ENCODE measurements at places on chromosomes 3 and 15.

- peaks cover 21% of the 10 kb centered on the region for H3K27me3 ChIP-seq
- no peaks in the 10 kb centered on the region for H3K36me3 ChIP-seq
- peak overlapping the region; percentile 56 for H3K27ac ChIP-seq
- no peak for DNase-seq
Measured at GRCh38 chr3:50430950-50431435, 71.7 kb upstream of the TMEM115 start.

DNA sequence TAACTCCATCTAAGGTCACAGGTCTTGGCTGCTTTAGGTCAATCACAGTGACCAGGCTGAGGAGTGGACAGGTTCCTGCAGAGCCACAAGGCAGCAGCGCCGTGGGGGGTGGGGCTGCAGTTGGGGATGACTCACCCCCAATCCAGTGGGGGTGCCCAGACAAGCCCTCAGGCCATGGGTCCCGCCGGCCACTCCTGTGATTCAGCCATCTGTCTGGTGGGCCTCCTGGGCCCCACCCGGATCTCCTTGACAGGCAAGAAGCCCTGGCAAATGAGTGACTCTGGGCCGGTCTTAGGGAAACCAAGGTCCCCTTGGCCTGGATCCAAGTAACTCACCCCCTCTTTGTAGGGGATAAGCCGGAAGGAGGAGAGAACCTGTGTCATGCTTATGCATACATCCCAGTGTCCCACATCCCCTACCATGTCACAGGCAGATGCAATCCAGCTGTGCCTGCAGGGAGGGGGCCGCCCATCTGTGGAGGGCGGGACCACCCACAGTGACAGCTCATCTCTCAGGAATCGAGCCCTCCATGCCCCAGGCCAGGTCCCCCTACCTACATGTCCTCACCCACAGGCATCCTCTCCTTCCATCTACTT lies 495 bp upstream of the COL7A1 start:
- no peak overlapping the region for H3K4me3 ChIP-seq
- DNase-seq, result no peak
- no peaks in the 10 kb centered on the region for H3K4me1 ChIP-seq

- H3K4me3 ChIP-seq, result no peak overlapping the region
- no peak for DNase-seq
- H3K4me1 ChIP-seq, result no peaks in the 10 kb centered on the region
- no peaks in the 10 kb centered on the region for H3K27me3 ChIP-seq
- H3K36me3 ChIP-seq, result no peaks in the 10 kb centered on the region
Measured at GRCh38 chr15:74754593-74755215, 6.1 kb downstream of the CYP1A2 start.

GRCh38 chr15:71448688-71449114 lies 333.4 kb downstream of the THSD4 start:
- no peak overlapping the region for H3K4me3 ChIP-seq
- H3K4me1 ChIP-seq, result no peaks in the 10 kb centered on the region
- H3K27me3 ChIP-seq, result peaks cover 8% of the 10 kb centered on the region

DNA sequence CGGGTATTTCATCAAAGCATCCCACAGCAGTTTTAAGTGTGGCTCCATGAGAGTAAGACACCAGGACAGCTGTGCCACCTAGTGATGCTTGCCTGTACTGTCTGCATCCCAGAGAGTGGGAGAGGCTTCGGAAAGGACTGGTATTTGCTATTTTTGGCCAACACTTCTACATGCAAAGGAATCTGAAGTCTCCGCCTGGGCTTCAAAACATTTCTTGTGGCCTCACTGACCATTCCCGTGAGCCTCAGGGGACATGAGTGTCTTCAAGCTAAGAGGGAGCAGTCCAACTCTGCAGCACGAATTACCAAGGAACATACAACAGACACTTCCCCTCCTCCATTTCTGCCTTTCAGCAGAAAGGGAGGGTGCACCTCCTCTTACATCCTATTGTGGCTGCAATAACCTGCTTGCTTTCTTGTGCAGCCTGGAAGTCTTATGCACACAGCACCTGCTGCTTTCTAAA lies 177.5 kb downstream of the RORA start:
- DNase-seq, result no peak
- no peak overlapping the region for H3K27ac ChIP-seq
- H3K4me1 ChIP-seq, result no peaks in the 10 kb centered on the region
- peaks cover 11% of the 10 kb centered on the region for H3K27me3 ChIP-seq
- no peaks in the 10 kb centered on the region for H3K36me3 ChIP-seq

GRCh38 chr3:11566916-11567315 lies 76.8 kb downstream of the VGLL4 start:
- peaks cover 41% of the 10 kb centered on the region for H3K36me3 ChIP-seq
- no peak for DNase-seq
- no peaks in the 10 kb centered on the region for H3K27me3 ChIP-seq
- no peak overlapping the region for H3K4me3 ChIP-seq
- no peak overlapping the region for H3K27ac ChIP-seq

DNA sequence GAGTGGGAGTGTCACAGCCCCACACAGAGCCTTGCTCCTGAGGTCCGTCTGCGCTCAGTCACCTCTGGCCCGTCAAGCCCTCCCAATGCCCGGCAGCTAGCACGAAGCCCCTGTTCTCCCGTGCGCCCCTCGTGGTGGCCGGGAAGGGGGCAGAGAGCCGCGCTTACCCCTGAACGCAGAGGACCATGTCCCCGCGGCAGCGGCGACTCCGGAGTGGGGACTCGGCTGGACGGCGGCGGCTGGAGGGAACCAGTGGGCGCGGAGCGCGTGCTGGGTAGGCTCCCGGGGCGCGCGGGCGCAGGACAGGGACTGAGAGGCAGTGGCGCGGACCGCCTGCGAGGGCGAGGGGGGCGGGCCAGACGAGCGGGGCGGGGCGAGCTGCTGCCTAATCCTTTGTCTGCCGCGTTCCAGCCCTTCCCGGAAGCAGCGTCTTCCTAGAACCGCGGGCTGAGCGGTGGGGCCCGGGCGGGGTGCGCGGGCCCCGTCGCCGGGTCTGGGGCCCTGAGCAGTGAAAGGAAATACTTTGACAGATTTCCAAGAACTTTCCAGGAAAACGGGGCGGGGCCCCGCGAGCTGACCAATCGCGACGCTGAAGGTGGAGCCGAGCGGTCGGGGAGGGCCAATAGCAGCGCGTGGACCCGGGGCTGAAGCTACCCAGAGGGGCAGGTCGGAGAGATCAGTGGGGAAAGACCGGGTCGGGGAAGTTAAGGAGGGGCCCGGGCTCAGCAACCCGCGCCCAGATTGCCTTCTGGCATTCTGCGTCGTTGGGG lies at the start of gene CISH:
CISH (minus strand) TSS at position 311 of the 770 bp plus-strand sequence; CDS start at position 187, 124 bp downstream.
- DNase-seq, result peak; percentile 84
- peak within 1 kb of the TSS; percentile 65 for H3K27ac ChIP-seq
- no peaks in the 10 kb centered on the region for H3K27me3 ChIP-seq
- peaks cover 3% of the 10 kb centered on the region for H3K36me3 ChIP-seq

GRCh38 chr3:71703797-71704196 lies 21.4 kb downstream of the EIF4E3 start:
- H3K36me3 ChIP-seq, result peaks cover 36% of the 10 kb centered on the region
- no peak overlapping the region for H3K4me3 ChIP-seq
- no peaks in the 10 kb centered on the region for H3K27me3 ChIP-seq
- peaks cover 23% of the 10 kb centered on the region for H3K4me1 ChIP-seq
- H3K27ac ChIP-seq, result peak overlapping the region; percentile 62

Measured in T-cell (primary cell).